ENCODE measurements at places on chromosomes 2 and 18. TPM values are rescaled to one million over a fixed set of nuclear protein-coding genes. Genes with fewer than 3 reads are reported as not detected.

The RNF138 gene
- total RNA-seq: 13.8 TPM

- no peak for DNase-seq
Measured at GRCh38 chr18:59742325-59743111, 45.3 kb upstream of the CCBE1 start.

GRCh38 chr18:75757951-75758350 is 330.4 kb upstream of the SMIM21 start:
- DNase-seq: no peak

The INPP5D gene
- total RNA-seq: 30.5 TPM

The IL36G gene
- not detected for total RNA-seq

- DNase-seq: no peak
Measured at GRCh38 chr2:179247318-179248023, 17.2 kb downstream of the SESTD1 start.

GRCh38 chr18:41875094-41875780 is 79.8 kb upstream of the PIK3C3 start:
- DNase-seq: no peak

GRCh38 chr18:8719192-8719591 is 13.8 kb downstream of the MTCL1 start:
- DNase-seq: no peak

GRCh38 chr18:28766027-28766426 is 589.1 kb upstream of the CDH2 start:
- no peak for DNase-seq

DNA sequence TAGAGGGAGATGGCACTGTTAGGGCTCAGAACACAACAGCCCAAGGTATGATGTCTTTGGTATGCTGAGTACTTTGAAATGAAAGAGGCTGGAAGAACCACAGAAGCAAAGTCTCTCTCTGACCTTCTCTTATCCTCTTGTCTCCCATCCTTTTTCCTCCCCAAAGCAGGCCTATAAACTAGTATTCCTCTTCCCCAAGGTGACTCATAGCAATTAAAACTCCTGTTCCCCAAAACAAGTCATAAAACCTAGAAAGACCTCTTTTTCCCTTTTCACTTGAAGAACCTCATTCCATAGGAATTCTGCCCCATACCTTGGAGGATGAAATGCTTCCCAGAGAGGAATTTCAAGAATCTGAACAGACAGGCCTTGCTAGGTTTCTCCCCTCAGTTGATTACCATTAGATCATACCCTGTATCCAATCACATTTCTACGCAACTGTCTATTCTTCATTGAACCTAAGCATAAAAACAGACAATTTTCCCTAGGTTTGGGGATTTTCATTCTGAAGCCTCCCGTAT is 25.7 kb downstream of the MDH1 start:
- DNase-seq: no peak

DNA sequence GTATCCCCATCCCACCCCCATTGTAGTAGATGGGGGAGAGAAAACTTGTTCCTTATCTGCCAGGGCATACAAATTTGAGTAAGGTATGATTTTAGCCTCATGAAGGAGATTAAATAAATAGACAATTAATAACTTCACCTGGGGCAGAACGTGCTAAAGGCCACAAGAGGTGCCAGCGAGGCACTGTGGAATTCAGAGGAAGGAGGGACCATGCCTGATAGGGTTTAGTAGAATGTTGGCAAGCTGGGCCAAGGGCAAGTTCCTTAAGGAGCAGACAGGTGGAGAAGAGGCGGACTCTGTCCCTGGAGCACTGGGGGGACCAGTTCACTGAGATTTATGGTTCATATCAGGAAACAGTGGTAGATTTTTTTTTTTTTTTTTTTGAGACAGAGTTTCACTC is 22.5 kb downstream of the STAMBP start:
- DNase-seq: no peak

The SKOR2 gene
- not detected for total RNA-seq

The OBSL1 gene
- total RNA-seq: 68.6 TPM

GRCh38 chr2:216023055-216023648 is 9.8 kb upstream of the MREG start:
- no peak for DNase-seq

GRCh38 chr2:21047141-21048009 is 3.5 kb upstream of the APOB start:
- DNase-seq: no peak

The VSNL1 gene
- not detected for total RNA-seq

- DNase-seq: no peak
Measured at GRCh38 chr18:58359218-58359617, 269.7 kb downstream of the ALPK2 start.

DNA sequence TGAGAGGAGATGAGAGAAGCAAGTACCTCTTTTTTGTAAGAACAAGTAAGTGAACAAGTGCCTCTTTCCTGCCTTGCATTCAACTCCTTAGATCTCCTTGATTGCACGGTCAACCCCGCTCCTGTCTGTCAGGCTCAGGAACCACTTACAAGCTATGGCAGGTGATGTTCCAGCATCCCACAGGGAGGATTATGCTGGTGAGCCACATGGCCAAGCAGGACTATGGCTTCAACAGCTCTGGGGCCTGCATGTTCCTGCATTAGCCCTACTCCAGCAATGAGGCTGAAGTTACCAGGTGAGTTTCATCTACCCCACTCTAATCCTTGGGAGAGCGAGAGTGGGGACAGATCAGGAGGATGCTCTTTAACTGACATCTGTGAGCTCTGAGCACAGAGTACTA is 29.5 kb downstream of the TTC32 start:
- no peak for DNase-seq

DNA sequence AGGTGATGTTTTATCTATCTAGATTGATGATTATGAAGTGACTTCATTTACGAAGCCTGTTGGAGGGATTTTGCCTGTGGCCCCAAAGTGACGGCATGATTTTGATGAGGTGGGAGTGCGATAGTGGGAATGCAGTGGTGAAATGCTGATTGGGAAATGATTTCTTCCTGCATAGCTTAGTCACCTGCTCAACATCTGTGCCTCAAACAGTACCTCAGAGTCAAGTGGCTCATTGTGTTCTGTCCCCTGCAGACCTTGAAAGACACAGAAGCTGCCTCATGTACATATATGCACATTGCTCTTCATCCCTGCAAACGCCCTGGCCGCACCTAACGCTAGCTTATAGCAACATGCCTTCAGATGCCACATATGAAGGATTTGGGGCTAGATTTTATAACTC is 201.2 kb downstream of the TPGS2 start:
- no peak for DNase-seq

GRCh38 chr2:196266855-196267254 is 95.5 kb upstream of the STK17B start:
- no peak for DNase-seq

- DNase-seq: no peak
Measured at GRCh38 chr2:28465148-28465885, 30.5 kb upstream of the PLB1 start.

- DNase-seq: no peak
Measured at GRCh38 chr2:138333677-138334076, 167.9 kb upstream of the SPOPL start.

DNA sequence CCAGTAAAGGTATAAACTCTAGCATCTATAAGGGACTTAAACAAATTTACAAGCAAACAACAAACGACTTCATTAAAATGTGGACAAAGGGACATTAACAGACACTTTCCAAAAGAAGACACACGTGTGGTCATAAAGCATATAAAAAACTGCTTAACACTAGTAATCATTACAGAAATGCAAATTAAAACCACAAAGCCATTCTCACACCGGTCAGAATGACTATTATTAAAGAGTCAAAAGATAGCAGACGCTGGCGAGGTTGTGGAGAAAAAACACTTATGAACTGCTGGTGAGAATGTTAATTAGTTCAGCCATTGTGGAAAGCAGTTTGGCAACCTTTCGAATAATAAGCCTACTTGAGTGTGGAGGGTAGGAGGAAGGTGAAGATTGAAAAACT is 217.1 kb upstream of the DLGAP1 start:
- DNase-seq: no peak

The SH2D6 gene
- not detected for total RNA-seq

The ZAP70 gene
- total RNA-seq: 4.9 TPM

The RGPD8 gene
- 23.9 TPM for total RNA-seq

DNA sequence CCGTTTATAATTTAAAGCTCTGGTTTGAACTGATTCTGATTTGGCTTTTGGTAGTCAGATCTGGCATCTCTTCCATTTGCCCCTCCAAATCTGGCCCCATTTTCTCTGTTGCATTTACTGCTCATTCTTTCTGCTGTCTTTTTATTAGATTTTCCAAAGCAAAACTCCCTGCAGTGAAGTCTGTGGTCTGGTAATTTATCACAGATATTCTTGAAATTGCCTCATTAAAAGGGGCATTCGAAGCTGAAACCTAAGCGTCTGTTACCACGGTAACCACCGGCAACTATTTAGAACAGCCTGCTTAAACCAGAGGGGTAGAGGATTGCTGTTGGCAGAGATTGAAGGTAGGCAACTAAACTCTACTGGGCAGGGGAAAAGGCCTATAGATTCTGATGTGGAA is 111.5 kb upstream of the UPP2 start:
- DNase-seq: no peak

DNA sequence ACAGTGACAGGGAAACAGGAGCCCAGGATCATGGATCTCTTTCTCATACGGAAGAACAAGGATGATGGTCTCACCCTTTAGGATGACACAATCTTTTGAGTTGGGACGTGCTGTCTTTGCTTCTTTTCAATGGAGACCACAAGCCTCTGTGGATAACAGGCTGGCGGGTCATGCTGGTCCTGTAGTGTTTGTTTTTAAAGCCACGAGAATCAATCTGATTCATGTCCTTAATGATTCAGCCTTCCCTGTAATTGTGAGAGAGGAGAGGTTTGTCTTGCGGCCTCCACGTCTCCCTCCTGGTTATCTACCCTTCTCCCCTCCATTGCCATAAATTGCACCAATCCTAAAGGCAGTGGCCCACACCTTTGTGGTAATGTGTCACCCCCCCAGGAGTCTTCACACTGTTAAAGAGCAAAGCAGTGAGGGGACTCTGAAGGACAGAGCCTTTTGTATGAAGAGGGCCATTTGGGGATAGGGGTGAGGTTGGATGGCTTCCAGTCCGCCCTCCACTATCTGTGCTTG is 87.7 kb upstream of the TGFA start:
- DNase-seq: no peak

DNA sequence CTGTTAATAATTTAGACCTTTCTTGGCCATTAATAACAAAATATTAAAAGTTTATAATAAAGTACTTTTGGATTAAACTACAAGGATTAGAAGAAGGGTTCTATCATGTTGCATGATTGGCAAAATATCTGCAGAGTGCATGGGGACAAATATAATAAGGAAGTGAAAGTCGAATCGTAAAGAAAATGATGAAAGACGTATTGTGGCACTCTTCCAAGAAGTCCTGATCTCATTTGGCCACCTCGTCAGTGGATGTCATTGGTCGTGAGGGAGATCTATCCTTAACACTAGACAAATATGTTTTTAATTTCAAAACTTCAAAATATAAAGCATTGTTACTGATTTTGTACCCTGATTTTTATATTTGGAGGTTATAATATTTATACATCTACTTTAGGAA is 197.7 kb upstream of the STON1 start:
- DNase-seq: no peak

The RGPD4 gene
- total RNA-seq: not detected

The NYAP2 gene
- total RNA-seq: not detected

DNA sequence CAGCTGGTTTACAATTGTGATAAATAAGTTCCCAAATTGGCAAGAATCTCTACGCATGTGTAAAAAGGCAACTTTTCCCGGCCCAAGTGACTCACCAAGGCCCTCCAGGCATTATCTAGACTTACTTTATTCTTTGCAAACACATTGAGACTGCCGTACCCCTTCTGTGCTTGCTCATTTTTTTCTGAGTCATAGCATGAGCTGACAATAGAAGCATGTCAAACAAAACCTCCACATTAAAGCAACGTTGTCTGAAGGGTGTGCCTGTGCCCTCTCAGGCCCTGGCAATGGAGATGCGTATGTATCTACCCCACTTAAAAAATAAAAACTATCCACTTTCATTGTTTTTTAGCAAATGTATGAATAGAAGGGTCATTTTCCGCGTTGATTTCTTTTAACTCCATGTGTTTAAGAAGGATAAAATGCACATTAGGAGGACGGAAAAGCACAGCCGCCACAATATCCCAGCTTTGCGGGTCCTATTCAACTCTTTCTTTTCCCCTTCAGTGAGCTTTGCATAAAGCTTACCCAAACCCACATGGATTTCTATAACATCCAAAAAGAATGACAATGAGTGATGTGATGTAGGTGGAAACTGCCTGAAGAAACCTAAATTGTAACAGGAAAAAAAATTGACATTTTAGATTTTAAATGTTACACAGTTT is 298.2 kb downstream of the CDCA7 start:
- no peak for DNase-seq

The AGXT gene
- total RNA-seq: not detected

The SERPINB7 gene
- total RNA-seq: not detected

GRCh38 chr2:62654423-62654791 is 51.1 kb upstream of the EHBP1 start:
- no peak for DNase-seq

DNA sequence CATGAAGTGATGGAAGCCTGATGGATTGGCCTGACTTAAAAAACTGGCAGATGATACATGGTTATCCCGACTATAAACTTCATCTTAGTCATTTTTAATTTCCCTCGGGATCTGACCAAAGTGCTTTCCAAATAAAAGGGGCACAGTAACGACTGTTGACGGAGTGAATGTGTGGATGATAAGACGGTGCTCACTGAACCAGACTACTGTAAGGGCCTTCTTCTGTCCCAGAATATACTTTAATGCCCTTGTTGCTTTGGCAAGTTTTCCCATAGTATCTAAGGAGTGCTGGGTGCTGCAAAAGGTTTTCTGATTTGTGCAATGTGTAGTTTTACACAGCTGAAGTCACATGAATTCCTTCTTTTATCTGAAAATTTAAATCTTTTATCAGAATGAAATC is 373.5 kb downstream of the DSEL start:
- no peak for DNase-seq

DNA sequence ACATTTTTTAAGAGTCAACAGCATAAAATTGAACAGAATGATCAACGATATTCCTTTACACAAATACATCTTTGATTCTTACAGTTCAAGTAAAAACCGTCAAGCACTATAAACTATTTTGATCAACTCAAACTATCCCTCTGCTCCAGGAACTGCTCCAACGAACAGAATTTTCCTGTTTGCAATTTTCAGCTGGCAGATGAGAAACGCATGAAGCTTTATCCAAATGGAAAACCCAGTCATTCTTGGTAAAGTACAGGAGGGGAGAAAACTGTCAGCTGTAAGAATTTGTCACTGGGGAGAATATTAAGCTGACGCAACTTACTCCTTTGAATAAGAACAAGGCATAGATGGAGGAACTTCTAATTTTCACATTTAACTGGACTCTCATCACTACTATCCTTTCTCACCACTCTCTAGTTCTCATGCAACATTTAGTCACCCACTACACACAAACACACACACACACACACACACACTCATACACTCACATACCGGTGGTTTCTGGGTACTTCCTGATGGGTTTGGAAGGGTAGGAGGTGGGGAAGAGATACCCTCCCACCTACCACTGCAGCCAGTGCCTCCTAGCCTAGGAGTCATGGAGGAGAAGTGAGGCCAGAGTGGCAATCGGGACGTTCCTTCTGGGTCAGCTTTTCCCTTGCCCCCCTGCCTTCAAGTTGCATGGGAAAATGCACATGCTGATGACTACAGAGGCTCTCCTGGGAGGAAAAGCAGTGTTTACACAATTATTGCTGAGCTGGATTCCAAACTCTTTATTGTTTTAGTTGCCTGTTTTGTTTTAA is 54.0 kb upstream of the SPATS2L start:
- no peak for DNase-seq

The M1AP gene
- 0.88 TPM for total RNA-seq

The DLGAP1 gene
- 5.0 TPM for total RNA-seq

The MALL gene
- total RNA-seq: 17.1 TPM

The CRYGD gene
- not detected for total RNA-seq

Measured in omental fat pad (tissue), 4 donors.